HEK293T (cell line): ENCODE measurements at places on chromosomes 4 and X.

DNA sequence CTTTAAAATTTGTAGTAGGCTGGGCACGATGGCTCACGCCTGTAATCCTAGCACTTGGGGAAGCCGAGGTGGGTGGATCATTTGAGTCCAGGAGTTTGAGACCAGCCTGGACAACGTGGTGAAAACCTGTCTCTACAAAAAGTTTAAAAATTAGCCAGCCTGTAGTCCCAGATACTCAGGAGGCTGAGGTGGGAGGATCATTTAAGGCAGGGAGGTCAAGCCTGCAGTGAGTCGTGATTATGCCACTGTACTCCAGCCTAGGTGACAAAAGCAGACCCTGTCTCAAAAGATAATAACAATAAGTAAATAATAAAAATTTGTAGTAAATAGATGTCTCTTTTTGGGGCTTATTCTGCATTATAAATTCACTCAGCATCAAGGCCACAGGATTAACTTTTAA is 118.5 kb downstream of the IRF2 start:
- no peak for DNase-seq

DNA sequence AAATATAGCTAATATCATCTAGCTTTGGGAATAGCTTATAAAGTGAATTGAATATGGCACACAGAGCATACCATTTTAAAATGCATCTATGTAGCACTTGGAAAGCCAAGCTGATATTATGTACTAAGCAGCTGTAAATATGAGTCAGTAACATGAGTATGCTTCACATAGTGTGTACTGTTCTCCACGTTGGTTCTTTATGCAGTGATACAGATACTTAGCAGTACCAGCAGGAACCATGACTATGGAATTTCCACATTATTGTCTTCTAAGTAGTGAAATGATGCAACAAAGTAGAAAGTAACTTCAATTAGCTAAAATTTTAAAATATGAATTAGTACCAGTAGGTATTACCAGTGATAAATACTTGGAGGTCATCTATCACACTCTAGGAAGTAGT is 320.1 kb downstream of the BMPR1B start:
- DNase-seq, result no peak

GRCh38 chr4:14862891-14863290 is 139.4 kb upstream of the CPEB2 start:
- no peak for DNase-seq

GRCh38 chr4:165369522-165369921 is 9.3 kb upstream of the CPE start:
- DNase-seq, result no peak

DNA sequence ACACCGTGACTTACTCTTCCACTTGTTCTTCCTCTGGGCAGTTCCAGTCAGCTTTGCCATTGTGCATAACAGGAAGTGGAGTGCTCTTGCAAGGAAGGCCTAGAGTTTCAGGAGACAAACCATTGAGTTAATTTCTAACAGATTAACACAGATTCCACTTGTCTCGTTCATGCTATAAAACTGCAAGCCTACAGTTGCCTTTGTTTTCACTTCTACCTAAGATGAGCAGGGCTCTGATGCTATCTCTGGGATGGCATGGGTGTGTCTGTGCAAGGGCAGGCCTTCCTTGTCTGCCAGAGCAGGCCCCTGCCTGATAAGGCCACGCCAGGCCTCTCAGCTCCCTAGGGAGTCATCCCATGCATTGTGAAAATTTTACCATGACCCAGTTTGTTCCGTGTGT is 67.7 kb upstream of the PGRMC2 start:
- no peak for DNase-seq

DNA sequence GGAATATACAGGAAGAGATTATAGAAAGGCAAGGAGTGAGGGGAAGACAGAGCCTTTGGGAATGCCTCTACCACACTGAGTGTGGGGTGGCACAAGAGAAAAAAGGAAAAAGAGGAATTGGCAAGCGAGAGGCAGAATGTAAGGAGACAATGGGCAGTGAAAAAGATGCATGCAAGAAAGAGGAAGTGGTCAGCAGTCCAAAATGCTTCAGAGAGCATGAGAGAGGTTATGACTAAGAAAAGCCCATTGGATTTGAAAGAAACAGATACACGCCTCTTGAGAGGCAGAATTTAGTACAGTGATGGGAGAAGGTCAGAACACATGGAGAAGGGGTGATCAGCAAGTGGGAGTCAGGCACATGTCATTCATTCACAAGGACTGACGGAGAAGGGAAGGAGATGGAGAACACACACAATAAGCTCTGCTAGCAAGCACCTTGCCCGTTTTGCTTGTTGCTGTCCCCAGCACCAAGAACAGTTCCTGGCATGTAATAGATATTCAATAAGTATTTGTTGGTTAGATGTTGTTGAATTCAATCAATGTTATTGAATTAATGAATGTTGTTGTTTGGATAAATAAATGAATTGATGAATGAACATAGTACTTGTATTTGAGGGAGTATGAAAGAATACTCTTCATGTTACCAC is 6.3 kb downstream of the DCHS2 start:
- no peak for DNase-seq

DNA sequence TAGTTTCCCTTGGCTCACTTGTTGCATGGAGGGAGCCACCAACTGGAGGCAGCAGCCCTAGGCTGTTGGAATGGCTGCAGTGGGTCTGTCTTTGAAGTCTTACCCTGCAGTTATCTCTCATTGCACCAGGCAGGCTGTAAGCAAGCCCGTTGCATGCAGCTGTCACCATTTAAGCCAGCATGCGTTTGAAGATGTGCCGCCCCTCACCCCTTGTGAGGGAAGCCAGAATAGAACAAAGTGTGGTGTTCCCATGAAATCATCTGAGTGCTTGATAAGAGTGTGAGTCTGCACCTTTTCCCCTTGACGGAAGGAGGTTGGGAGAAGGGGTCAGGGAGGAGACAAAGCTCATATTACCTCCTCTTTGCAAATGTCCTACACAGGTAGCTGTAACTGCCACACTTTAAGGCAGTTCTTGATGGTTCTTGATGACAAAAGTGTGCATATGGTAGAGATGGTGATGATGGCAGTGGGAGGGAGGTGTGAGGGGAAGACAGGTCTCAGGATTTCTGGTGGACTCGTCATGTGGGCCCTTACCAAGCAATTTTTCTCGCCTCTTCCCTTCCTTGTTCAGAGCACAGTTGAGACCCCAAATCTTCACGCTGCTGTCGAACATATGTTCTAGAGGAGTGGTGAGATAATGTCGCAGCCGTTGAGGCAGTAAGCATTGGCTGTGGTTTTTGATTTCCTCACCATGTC is 191.4 kb upstream of the LEF1 start:
- no peak for DNase-seq

- DNase-seq, result no peak
Observed at GRCh38 chr4:37717576-37717975, 31.4 kb upstream of the RELL1 start.

DNA sequence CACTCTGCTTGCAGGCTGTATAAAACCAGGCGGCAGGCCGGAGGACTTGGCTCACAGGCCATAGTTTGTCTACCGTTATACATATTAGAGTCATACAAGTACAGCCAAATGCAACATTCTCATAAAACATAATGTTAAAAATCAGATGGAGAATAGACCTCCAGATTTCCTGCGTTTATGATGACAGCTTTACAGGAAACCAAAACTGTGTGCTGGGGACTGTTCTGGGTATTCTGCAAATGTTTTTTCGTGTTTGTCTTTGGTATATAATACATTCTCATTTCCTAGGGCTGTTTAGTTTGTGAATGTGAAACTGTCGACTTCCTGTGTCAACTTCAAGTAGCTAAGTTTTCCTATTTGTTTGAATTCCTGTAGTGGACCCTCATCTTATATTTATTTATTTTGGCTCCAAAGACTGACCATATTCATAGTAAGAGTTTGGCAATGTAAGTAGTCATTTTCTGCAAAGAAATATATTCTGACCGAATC is 79.5 kb upstream of the FAM9C start:
- no peak for DNase-seq

DNA sequence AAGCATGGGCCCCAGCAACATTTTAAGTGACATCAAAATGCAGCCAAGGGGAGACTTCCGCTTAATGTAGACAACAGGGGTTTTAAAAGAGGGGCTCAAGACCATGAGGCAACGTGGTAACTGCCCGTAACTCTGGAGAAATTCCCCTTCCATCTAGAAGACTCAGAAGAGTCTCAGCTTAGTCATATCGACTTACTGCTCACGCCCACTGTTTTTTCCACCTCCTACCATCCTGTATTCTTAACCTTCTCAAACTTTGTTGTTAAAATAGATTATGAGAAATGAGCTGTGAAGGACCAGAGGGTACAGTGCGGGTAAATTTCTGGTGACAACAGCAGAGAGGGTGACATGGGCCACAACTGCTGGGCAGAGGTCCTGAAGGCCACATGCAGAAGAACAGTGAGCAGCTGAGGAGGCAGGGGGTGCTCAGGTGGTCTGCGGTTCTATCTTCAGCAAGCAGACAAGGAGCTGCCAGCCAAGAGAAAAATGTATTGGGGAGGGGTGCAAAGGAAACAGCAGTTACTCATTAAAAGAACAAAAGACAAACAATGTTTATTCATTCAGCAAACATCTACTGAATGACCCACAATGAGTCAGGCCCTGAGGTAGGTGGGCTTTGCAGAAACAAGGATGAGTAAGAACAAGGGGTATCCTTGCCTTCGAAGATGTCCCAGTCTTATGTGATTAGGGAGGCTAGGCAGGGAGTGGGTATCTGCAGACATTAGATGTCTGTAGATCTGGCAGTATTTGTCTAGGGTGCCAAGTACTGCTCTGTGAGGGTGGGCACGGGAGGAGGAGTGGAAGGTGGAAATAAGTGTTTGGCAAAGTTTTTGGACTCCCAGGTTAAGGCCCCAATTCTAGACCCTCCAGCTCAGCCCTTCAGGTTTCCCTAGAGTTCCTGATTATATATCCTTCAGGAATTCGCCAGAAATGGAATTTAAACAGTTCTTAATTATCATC is 175.3 kb downstream of the TSPAN5 start:
- DNase-seq, result no peak

DNA sequence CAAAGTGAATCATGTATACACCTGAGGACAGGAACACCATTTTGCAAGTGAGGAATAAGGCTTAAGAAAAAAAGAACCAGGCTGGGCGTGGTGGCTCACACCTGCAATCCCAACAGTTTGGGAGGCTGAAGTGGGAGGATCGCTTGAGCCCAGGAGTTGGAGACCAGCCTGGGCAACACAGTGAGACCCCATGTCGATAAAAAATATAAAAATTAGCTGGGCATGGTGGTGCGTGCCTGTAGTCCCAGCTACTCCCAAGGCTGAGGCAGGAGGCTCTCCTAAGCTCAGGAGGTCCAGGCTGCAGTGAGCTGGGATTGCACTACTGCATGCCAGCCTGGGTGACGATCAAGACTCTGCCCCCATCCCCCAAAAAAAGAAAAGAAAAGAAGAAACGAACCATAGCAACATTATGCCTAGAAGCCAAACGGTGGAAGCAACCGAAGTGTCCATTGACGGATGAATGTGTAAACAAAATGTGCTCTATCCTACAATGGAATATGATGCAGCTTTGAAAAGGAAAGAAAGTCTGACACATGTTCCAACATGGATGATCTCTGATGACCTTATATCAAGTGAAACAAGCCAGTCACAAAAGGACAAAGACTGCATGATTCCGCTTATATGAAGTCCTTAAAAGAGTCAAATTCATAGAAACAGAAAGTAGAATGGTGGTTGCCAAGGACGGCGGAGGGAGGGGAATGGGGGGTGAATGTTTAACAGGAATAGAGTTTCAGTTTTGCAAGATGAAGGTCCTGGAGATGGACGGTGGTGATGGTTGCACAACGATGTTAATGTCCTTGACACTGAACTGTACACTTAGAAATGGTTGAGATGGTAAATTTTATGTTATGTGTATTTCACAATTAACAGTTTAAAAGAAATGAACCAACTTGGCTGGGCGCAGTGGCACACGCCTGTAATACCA is 8.6 kb upstream of the KIAA0232 start:
- no peak for DNase-seq

GRCh38 chr4:85127653-85128052 is 161.2 kb upstream of the WDFY3 start:
- DNase-seq, result peak; percentile 82

GRCh38 chr4:138773321-138773720 is 242.3 kb upstream of the NOCT start:
- no peak for DNase-seq

DNA sequence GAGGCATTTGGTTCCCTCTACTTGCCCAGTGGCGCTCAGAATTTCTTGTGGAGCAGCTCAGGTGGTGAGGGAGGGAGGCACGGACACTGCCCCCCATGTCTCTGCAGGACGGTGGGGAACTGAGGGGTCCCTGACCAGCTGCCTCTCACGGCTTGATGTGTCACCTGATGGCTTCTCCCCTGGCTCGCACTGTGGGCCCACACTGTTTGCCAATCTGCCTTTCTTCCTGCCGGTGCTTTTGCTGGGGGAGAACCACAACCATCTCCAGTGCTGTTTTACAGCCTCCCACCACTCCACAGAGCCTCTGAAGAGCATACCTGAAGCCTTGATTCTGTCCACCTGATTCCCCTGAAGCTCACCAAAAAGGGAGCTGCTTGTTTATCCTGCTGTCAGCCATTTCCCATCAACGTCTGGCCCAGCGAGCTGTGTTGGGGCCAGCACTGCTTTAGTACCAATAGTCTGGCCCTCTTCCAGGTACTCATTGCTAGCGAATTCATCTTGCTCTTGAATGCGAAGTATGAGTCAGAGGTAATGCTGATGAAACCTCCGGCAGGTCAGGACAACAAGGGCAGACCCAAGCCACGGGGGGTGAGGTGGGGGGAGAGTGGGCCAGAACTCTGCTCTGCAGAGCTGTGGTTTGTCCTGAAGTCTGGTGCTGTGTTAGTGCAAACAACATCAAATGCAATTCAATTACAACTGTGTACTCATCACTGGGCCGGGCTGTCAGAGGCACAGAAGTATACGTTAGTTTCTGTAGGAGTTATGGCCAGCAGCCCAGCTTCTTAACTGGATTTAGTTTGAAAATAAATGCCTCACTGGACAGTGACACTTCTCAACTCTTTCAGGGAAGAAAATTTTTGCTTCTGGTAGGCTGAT is 208.3 kb upstream of the JADE1 start:
- peak; percentile 12 for DNase-seq

GRCh38 chr4:86279293-86279960 is 80.4 kb downstream of the MAPK10 start:
- DNase-seq, result no peak

- no peak for DNase-seq
Observed at GRCh38 chr4:169153481-169154087, 117.2 kb downstream of the SH3RF1 start.

DNA sequence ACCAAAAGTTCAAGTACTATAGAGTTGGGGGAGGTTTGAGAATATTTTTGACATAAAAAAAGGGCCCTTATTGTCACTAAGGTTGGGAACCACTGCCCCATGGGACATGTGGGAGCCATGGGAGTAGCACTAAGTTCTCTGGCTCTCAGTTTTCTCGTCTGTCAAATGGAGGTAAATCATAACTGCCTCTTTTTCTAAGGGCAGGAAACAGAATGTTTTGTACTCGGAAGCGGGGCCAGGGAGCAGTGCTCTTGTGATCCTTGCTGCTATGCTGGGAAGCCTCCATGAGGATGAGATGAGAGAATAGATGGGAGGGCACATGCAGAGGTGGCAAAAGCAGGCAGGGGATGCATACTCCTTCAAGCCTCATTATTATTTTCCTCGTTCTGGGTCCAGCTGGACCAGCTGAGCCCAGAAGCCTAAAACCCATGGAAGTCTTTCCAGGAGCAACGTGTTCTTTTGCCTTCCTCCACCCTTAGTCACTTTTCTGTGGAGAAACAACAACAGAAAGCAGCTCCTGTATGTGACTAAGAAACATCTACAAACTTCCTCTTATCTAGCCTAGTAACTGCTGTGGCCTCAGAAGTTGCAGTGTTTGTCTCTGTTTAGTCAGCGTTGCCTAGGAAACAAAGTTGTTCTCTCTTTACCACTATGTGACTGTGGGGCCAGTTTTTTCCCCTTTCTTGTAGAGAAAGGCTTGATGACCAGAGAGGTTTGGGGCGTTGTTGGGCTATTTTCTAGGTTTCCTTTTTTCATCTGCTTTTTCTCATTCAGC is 64.8 kb downstream of the TSC22D3 start:
- peak; percentile 59 for DNase-seq
